ENCODE measurements at places on chromosomes 2 and 18.

DNA sequence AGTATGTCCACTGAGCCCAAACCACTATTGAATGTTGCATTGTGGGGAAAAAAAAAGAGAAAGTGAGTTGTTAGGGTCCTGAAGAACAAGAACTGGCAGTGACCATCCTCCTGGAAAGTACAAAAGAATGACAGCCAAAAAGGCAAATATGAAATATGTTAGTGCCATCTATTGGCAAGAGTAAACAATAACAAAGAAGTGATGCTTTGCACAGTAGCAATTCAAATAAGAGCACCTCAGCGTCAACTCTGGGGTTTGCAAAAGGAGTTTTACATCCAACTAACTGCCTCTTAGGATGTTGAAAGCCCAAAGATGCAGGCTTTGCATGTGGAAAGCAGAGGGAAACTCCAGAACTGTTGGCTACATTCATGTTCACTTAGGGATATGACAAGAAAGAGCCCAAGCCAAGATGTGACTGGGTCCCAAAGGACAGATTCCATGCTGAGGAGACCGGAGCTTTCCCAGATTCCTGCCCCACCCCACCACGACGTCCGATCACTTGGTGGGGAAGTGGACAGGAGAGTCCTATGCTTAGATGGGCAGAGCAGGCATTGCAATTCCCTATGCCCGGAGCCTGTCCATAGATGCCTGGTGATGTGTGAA, 15.6 kb downstream of the TRABD2A start:
- no peak for DNase-seq

DNA sequence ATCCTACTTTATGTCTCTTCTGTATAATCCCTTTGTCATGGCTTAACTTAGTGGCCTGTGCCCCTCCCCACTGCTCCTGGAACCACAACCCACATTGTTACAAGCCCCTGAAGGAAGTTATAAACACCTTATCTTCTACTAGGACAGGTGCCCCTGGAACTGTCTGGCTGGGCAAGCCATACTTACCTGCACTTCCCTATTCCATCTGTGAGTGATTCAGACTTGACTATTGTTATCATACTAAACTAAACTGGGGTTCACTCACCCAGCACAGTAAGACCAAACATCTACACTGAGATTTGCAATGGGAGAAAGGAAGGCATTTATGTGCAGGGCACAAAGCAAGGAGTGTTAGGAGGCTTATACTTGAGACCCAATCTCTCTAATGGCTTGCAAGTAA, 3.7 kb upstream of the UGT1A6 start:
- DNase-seq: no peak

DNA sequence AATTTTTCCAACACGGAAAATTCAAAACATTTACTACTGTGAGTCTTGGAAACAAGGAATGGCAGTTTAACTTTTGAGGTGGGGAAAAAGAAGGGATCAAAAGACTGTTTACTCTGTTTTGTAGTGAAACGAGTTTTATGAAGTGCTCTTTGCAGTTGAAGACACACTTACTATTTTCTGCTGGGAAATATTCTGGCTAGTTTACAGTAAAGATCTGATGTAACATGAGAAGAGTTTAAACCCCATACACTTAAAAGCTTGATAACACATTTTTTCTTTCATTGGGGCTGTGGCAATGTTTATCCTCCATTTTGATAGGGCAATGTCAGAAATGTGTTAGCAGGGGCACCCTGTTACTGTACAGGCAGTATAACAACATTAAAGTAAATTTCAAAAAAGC, 124.9 kb upstream of the SMAD7 start:
- DNase-seq: no peak

DNA sequence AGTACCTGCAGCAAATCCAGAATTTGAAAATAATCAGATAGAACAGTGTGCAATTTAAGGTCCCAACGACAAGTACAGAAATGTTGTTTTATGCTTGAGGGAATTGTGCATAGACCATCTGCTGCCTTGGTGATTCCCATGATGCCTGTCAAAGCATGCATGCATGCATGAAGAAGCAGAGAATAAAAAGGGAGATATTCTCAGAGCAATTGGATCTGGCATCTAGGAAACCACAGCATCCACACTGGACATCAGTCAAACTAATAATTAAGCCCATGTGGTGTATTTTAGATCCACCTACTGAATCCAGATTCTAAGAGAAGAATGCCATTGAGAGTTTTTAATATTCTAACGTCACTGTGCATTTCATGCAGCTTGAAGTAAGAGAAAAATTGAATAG, 361.2 kb downstream of the FSIP2 start:
- no peak for DNase-seq

GRCh38 chr2:42980764-42981416, 188.5 kb upstream of the HAAO start:
- DNase-seq: no peak

DNA sequence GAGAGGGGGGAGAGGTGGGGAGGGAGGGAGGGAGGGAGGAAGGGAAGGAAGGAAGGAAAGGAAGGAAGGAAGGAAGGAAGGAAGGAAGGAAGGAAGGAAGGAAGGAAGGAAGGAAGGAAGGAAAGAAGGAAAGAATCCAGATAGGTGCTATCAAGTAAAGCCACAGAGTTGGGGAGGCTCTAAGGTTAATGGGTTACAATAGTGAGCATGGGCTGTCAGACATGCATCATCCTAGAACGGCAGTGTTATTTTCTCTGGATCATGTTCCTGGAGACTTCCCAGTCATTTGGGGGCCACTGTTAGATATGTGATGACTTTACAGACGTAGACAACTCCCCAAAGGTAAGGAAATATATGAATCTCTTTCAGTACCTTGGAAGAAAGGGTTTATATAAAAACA, 31.1 kb downstream of the CDK15 start:
- DNase-seq: no peak

DNA sequence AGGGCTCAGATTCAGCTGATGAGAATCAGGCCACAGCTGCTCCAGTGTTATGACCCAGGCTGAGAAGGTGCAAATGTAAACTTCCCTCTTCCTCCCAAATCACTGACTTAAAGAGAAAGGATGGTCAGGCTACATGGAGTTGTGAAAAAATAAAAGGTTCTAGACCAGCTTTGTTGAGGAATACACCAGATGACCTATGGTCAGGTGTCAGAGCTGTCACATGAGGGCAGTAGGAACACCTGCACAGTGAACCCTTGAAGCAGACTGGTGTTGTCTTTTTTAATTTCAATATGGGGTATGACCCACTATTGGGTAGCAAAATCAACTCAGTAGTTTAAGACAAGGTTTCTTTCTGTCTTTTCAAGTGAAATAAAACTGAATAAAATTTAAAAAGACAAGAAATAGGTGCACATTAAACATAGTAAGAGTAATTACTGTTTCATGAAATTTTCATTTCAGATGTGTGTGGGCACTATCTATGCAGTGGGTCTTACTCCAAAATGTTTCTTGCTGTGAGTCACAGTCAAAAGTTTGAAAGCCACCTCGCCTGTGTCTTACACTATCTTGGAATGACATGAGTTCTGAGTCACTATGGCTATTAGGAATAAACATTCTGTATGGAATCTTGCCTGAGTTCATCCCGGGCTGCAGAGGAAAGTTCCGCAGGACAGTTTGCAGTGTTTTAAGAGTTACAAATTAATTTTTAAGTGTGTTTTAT, 83.6 kb downstream of the ACVR1 start:
- no peak for DNase-seq

Data from activated CD8-positive, alpha-beta memory T cell treated with anti-CD3 and anti-CD28 coated beads for 24 hours (primary cell).